Muscle of arm (tissue), 14 donors: ENCODE measurements at places on chromosomes 7 and 10. TPM values are rescaled to one million over a fixed set of nuclear protein-coding genes. Genes with fewer than 3 reads are reported as not detected.

DNA sequence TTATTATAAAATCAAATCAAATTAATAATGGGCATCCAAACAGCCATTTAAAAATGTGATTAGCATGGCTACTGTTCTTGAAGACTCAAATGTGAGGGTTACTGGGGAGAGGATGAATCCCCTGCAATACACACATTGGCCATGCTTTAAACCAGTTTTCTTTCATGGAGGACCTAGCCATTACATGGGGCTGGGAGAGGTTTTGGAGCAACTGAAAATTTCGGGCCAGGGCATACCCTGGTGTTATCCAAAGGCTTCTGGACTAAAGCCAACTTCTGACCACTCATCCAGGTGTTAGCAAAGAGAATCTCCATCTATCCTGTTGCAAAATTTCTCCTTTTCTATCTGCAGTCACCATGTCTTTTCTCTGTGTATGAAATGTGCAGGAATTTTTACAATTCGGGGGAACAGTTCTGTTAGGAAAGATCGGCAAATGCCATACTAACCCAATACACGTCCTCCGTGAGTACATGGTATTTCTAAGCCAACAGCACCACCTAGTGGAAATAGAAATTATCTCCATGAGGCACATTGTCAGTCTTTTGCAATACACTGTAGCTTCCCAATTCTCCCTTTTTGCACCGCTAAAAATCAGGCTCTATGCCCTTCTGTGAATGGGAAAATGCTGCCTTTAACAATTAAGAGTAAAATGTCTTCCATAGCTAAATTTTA is 47.0 kb upstream of the ZNF107 start:
- DNase-seq = peak; percentile 11

- peak; percentile 16 for DNase-seq
Observed at GRCh38 chr7:112996331-112996871, 90.2 kb downstream of the GPR85 start.

DNA sequence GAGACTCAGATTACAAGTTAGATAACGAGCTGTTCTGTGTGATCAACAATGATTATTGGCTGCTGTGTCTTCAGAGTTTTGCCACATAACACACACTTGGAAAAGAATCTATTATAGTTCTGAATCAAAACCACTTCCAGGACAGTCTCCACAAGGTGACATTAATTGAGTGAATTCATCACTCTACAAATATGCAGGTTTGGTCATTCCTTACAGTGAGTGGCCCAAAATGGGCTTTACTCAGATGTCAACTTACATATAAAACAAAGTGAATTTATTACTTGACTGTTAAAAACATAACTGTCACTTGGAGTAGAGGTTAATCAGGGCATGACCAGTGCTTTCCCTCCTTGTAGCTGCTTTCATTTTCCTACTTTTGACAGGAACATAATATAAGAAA is 984.3 kb downstream of the REEP3 start:
- no peak for DNase-seq

DNA sequence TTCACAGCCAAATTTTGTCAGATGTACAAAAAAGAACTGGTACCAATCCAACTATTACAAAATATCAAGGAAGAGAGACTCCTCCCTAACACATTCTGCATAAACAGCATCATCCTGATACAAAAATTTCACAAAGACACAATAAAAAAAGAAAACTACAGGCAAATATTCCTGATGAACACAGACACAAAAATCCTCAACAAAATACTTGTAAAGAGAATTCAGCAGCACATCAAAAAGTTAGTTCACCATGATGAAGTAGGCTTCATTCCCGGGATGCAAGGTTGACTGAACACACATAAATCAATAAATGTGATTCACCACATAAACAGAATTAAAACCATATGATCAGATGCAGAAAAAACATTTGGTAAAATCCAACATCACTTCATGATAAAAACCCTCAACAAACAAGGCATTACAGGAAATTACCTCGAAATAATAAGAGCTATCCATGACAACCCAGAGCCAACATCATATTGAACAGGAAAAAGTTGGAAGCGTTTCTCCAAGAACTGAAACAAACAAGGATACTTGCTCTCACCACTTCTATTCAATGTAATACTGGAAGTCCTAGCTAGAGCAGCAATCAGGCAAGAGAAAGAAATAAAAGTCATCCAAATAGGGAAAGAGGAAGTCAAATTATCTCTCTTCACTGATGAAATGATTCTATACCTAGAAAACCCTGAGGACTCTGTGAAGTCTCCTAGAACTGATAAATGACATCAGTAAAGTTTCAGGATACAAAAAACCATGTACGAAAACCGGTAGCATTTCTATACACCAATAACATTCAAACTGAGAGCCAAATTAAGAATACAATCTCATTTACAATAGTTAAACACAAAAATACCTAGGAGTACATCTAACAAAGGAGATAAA is 223.1 kb downstream of the REEP3 start:
- DNase-seq = no peak

GRCh38 chr7:85774986-85775385 is 588.1 kb upstream of the SEMA3D start:
- no peak for DNase-seq

The NPC1L1 gene
- 2.1 TPM for polyA plus RNA-seq

The CUZD1 gene
- polyA plus RNA-seq = not detected

The NUTM2E gene
- polyA plus RNA-seq = not detected

The OR6B1 gene
- polyA plus RNA-seq = not detected

- no peak for DNase-seq
Observed at GRCh38 chr10:29041616-29042015, 247.3 kb upstream of the LYZL1 start.

The PLAU gene
- polyA plus RNA-seq = 34.6 TPM
